Stromal cell of bone marrow (primary cell): ENCODE measurements at places on chromosomes 3 and 15.

DNA sequence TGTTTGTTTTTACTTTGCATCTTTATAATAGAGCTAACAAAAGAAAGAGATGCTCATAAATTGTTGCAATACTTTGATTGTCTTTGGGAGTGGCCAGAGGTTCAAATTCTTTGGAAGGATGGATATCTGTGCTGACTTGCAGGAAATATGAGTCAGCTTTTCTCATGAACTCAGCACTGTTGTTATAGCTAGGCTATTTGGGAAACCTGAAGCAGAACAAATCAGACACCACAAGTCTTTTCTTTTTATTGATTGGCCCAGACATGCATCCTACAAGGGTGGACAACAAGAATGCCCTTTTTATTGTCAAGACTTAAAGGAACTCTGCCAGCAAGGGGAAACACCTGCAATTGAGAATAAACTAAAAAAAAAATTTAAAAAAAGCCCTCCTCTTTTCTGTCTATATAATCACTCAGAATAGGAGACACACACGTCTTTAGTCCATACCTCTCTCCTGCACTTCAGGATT, 4.6 kb upstream of the DENND4A start:
- no peak for DNase-seq

DNA sequence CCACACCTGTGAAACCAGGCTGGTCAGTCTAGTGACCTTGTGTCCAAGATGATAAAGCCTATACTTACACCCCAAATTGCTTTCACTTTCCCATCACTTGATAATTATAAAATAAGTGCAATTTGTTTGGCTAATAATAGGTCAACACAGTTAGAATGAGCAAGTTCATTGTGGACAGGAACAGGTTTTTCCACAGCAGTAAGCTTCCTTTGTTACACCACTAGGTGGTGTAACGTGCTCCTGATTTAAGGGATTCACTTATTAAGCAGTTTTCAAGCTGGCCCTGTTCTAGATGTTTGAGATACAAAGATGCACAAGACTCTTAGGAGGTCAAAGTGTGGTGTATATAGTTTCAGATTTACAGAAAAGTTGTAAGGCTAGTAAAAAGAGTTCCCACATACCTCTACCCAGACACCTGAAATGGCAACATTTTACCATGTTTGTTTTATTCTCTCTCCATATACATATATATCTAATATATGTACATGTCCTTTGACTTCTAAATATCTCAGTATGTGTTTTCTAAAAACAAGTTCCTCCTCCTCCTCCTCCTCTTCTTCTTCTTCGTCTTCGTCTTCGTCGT, 6.8 kb upstream of the MFSD1 start:
- no peak for DNase-seq

DNA sequence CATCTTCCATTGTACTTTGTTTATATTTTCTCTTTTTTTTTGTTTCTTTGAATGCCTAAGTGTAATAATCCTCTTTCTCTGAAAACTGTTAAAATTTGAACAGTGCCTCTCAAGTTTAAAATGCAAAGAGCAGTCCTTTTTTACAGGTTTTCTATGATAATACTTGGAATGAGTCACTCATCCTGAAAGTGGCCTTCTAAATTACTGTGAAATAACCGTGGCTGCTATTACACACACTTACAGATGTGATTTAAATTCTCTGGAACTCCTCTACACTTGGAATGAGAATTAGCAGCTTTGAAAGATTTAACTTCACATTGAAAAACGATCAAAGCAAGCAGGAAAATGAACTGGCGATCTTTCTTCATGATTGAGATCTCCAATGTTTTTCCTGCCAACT, 105.9 kb downstream of the ROBO1 start:
- DNase-seq, result no peak

DNA sequence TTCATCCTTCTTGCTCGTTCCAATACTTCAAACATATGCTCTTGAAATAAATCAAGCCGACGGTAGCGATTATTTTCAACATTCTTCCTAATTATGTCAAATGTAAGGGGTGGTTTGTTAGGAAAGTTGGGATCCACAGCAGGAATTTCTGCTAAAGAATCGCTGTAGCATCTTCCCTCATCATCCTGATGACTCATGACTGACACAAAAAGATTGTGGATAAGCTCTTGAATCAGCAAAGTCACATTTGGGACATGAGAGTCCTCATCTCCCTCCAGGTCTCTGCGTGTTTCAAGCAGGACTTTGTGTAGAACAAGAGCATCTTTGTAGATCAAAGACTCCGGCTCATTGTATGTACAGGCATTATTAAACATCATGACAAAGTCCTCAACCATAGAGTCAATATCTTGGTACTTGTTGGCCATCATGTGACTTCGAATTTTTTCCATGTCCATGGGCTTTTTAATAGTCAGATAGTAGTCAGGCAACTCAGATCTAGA, 73.0 kb downstream of the UQCC5 start:
- no peak for DNase-seq

DNA sequence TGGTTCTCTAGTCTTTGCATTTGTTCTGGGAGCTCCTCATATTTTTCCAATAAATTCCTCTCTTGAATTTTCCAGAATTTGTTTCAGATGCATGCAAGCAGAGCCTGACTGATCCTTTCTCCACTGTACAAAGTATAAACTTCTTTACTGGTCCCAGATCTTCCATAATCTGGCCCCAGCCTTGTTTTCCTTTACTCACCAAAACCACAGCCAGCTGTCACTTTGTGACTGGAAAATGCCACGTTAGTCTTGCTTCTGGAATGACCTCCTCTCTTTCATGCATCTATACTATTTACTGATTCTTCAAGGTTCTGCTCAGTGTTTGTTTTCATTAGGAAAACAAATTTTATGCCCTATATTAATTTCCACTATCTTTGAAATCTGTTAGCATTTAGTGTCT, 60.4 kb upstream of the SPPL2A start:
- DNase-seq, result no peak

DNA sequence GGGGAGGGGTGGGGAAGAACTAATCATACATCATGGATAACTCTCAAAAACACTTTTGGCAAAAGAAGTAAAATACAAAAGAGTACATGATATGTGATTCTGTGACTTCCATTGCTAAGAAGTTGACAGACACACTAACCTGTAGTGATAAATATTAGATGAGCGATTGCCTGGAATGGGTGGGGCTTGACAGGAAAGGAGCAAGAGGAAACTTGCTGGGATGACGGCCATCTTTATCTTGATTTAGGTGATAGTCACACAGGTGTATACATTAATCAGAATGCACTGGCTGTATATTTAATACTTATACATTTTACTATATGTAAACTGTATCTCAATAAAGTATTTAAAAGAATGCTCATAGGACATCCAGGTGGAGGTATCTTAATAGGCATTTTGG, 13.1 kb downstream of the PARL start:
- no peak for DNase-seq

- DNase-seq, result no peak
Measured at GRCh38 chr3:56351537-56351936, 116.7 kb downstream of the ERC2 start.

- no peak for DNase-seq
Measured at GRCh38 chr3:119324899-119325298, 30.7 kb downstream of the ARHGAP31 start.

- no peak for DNase-seq
Measured at GRCh38 chr15:80732167-80732566, 37.1 kb downstream of the ABHD17C start.

GRCh38 chr3:13235079-13235478, 161.8 kb upstream of the IQSEC1 start:
- no peak for DNase-seq

GRCh38 chr3:113058188-113058587, 67.4 kb downstream of the GTPBP8 start:
- no peak for DNase-seq

- no peak for DNase-seq
Measured at GRCh38 chr3:120399372-120399771, 50.2 kb upstream of the LRRC58 start.

DNA sequence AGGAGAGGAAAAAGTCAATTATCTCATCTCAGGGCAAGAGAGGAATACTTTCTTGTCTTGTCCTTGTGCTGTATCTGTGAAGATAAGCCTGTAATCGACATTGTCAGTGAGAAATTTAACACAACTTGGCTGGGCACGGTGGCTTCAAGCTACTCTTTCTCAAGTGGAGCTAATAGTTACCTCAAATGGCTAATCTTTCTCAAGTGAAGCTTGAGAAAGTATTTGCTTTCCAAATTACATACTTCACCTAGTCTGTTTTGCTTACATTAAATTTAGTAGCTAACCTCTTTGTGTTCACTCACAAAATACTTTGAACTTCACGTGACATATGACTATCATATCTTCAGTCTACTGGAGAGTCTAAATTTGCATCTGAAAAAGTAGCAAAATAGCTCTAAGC, 48.3 kb upstream of the B3GALNT1 start:
- DNase-seq, result no peak

GRCh38 chr3:185998136-185998535, 60.3 kb upstream of the TRA2B start:
- DNase-seq, result no peak

DNA sequence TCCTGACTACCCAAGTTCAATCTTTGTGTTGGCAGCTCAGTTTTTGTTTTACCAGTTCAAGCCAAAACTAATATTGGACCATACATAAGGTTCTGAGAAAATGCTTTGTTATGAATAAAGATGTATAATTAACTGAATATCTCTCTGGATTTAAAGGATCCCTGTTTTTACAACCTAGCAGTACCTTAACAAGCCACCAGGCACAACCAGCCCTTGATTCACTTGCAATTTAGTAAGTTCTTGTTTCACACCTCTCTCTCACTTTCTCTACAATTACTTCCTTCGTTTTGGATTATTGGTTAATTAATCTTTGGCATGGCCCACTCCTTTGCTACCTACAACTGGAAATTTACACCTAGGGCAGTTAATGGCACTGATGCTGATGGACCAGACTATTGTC, 531.9 kb downstream of the SQOR start:
- no peak for DNase-seq

DNA sequence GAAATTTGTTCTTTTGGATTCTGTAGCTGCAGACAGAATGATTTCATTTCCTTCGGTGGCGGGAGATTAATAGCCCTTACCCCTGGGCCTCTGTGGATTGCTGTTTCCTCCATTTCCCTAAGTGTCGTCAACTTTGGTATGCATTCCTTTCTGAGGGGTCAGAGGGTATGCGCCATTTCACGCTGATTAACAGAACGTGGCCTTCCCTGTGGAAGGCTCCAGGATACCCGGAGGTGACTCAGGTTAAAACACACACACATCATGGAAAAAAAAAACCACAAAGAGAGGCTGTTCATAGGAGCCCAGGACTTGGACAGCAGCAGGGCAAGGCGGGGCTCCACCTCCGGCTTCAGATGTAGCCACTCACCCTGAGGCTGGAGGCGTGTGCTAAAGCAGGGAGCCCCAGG, 51.9 kb downstream of the EPHB1 start:
- peak; percentile 80 for DNase-seq

- peak; percentile 96 for DNase-seq
Measured at GRCh38 chr3:157159762-157160657, at the start of gene CCNL1. Gene CCNL1, minus strand, starts transcription at chr3:157160147. Its CDS starts 53 bp downstream, at chr3:157160094.

- no peak for DNase-seq
Measured at GRCh38 chr15:73366766-73367623, 1.8 kb downstream of the HCN4 start.

DNA sequence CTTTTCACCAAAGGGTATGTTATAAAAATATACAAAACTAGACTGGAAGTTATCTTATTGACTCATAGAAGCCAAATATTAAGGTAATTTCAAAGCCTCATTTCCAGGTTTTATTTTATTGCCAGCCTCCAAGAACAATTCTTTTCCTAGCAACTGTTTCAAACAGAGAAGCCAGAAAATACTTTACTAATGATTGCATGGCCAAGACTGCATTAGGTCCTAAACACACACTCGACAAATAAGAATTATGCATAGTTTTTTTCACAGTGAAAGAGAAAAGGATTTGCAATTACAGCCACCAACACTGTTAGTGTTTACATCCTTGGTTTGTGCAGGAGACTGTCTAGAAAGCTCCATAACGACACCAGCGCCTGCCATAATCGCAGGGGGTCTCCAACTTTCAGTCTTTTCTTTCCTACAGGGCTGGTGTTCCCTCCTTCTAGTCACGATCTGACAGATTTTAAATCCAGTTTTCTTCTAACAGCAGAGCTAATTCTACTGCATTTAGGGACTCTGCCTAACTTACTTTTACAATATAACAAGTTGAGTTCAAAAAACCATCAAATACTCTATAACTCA, 58.1 kb downstream of the CLASP2 start:
- DNase-seq, result no peak

- no peak for DNase-seq
Measured at GRCh38 chr3:181794011-181794790, 82.5 kb downstream of the SOX2 start.

GRCh38 chr3:179460260-179460659, 9.0 kb upstream of the GNB4 start:
- DNase-seq, result no peak

DNA sequence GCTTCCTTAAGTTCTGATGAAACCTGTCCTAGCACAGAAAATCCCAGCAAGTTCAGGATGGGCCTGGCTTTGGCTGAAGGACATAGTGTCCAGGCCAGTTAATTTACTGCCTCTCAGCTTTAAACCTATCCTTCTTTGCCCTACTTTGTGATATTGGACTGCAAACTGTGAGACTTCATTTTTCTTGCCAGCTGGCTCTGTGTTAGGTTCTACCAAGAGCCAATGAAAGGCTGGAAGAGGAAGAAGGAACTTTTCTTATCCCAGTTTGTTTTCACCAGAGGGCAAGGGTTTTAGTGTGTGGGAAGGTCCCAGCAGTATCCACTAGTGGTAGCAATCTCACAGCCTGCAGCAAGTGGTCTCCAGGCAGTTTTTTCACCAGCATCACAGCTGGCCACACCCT, 18.2 kb downstream of the DCUN1D1 start:
- no peak for DNase-seq

- no peak for DNase-seq
Measured at GRCh38 chr3:193978030-193978429, 157.9 kb upstream of the HES1 start.

DNA sequence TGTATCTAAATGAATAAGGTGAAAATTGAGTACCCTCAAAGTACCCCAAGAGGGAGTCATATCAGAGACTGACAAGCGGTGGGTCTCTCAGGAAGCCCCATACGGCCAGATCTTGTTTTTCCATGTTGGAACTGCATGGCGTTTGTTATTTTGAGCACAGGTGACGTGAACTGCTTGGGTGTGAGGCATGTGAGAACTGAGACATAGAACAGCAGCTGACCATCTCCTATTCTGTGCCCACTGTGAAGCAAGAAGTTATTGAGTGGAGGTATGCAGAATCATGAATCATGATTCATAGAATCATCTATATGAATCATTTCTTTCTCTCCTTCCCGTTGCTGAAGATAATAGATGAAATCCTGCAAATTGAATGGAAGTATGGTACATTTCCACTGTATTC, 4.6 kb downstream of the VPS8 start:
- DNase-seq, result no peak
